ENCODE measurements at places on chromosomes 5 and 9.

DNA sequence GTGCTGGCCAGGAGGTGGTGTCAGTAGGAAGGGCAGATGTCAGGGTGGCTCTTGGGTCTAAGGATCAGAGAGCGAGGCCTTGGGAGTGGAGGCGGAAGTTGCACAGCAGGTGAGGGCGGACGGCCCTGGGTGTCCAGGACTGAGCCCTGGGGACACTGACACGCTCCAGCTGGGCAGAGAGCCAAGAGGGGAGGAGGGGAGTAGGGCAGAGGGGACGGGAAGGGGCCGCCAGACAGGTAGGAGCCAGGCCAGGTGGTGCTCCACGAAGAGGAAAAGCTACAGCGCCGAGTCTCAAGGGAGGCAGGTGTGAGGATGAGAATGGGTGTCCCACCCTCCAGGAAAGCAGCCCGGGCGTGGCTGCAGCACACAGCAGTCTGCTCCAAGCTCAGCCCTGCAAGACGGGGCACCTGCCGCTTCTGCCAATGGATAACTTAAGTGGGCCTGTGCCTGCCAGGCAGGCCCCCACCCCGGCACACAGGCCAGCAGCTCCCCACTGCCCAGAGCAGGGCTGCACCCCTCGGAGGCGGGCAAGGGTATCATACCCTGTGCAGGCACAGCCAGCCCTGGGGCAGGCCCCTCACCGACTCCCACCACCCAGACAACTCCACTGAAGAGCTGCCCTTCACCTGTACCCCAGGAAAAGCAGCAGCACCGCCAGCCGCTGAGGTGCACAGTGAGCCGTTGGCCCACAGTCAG lies 4.9 kb downstream of the TPRN start:
- DNase-seq, result no peak

GRCh38 chr5:111972080-111972479 lies 215.1 kb upstream of the NREP start:
- no peak for DNase-seq

- DNase-seq, result no peak
These were observed 85.8 kb downstream of the PLPPR1 start for GRCh38 chr9:101114317-101114716.

DNA sequence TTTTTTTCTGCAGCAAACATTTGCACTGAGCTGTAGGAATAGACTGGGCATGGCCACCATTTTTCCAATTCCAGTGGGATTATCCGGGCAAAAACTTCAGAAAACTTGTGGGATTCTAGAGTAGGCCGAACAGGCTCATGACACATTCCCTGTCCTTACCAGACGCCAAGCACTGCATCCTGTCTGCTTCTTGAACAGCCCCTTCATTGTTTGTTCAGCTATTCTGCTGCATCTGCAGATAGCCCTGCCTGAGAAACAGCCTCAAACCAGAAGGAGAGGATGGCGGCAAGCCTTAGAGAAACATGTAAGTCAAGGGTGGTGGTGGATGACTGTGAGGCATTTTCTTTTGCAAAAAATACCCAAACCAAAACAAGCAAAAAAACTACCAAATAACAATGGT lies 111.8 kb upstream of the NTRK2 start:
- DNase-seq, result no peak

- no peak for DNase-seq
These were observed 41.7 kb downstream of the TMEM167A start for GRCh38 chr5:83035373-83036100.

DNA sequence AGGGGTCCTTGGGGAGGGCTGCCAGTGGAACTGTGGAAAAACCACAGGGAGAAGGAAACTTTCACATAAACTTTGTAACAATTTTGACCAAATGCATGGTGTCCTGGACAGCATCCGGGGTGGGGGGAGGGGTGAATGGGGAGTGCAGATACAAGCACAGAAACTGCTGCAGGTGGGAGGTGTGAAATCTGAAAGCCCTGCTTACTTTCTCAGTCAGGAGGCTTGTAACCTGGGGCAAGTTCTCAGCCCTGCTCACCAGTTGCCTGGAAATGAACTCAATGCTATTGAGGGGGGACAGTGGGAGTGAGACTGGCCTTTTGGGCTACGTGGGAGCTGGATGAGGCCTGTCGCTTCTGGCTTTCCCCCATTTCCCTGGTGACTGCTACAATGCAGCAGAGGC lies 694.5 kb upstream of the ZNF608 start:
- no peak for DNase-seq

- DNase-seq, result no peak
These were observed 938.3 kb upstream of the PTPRD start for GRCh38 chr9:11551106-11551505.

GRCh38 chr5:166293892-166294291 lies 1997.6 kb upstream of the WWC1 start:
- no peak for DNase-seq

GRCh38 chr5:177128551-177128981 lies 5.0 kb upstream of the NSD1 start:
- DNase-seq, result no peak

DNA sequence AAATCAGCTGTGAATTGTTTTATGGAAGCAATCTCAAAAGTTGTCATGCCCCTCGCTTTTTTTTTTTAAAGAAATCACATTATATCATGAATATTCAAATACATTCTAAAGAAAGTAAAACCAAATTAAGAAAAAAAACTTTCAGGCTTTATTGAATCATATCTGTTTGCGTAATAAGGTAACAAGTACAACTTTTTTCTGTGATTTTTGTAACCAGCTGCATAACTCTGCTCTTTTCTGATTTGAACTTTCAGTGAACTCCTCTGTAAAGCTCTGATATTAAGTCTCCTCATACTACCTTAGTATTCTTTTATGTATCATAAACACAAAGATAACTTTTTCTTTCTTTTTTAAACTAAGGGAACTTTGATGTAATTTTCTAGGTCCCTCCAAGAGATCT lies 65.3 kb downstream of the CWC27 start:
- DNase-seq, result no peak

DNA sequence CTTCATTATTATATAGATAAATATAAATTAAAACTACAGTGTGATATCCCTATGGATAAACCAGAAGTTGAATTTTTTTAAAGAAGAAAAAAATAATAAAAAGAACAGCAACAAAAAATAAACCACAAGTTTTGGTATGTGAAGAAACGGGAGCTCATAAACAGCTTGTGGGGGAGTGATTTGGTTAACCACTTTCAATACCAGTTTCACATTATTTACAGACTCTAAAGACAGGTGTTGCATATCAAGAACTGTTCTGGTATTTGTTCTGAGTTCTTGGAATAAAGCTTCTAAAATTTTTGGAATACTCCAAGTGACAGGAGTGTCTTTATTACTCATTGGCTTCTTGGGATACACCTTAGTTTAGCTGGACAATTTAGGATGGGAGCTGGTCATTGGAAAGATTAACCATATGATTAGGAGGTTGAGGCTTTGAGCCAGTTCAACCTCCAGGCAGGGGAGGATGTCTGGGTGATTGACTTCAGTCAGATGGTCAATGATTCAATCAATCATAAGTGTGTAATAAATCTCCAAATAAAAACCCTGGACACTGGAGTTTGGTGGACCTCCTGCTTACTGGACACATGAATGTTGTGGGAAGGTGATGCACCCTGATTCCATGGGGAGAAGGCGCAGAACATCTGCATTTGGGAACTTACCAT lies 2223.1 kb upstream of the C9orf72 start:
- no peak for DNase-seq

- no peak for DNase-seq
These were observed 299.2 kb downstream of the CD180 start for GRCh38 chr5:66897356-66897755.

GRCh38 chr5:74556631-74557595 lies 83.6 kb downstream of the ENC1 start:
- no peak for DNase-seq

Data from stimulated activated CD4-positive, alpha-beta T cell treated with anti-CD3 and anti-CD28 coated beads, Interleukin-15, amount 100 ng/mL, for 1 hour (primary cell).